Motor neuron (in vitro differentiated cells): ENCODE measurements at places on chromosomes 5 and 9. TPM values are rescaled to one million over a fixed set of nuclear protein-coding genes. Genes with fewer than 3 reads are reported as not detected.

GABRA6 gene
- 0.24 and 1.1 TPM in 2 replicates for total RNA-seq

PCDH12 gene
- 15.8 and 16.5 TPM in 2 replicates for total RNA-seq

PTGDS gene
- total RNA-seq = 12.1 and 21.5 TPM in 2 replicates

MYO10 gene
- total RNA-seq = 17.5 and 21.2 TPM in 2 replicates

SNCB gene
- 0.58 and 0.87 TPM in 2 replicates for total RNA-seq

PTGES gene
- total RNA-seq = 0.53 and 0.77 TPM in 2 replicates

C5orf63 gene
- 10.0 and 12.4 TPM in 2 replicates for total RNA-seq

SPINK13 gene
- total RNA-seq = not detected in 2 replicates

SCGB3A2 gene
- not detected in 2 replicates for total RNA-seq

PCDHB4 gene
- total RNA-seq = 0.36 and 1.2 TPM in 2 replicates

TAF11L5 gene
- total RNA-seq = 6.9 TPM in 1 of 2 replicates, not detected in the other

ANKRD20A1 gene
- total RNA-seq = 1.9 and 5.7 TPM in 2 replicates

NXNL2 gene
- 0.41 TPM in 1 of 2 replicates, not detected in the other for total RNA-seq

INSL6 gene
- total RNA-seq = 0.76 TPM in 1 of 2 replicates, not detected in the other
